ENCODE measurements at places on chromosomes 1 and 21.

DNA sequence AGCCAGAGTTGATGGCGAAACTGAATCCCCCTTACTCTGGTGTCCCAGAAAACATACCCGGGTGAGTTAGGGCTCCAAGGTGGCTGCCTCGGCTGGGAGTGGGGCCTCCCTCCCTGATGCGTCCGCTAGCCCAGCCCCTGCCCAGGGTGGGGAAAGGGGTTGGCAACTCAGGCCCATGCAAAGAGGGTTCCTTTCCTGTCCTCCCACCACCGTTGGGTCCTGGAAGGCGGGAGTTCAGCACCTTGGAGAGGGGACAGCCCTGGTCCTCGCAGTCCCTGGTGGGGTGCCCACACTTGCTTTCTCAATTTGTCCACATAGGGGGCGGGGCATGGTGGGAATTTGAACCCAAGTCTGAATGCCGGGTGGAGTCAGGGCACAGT lies 6.1 kb downstream of the SRM start:
- no peak for DNase-seq

GRCh38 chr1:104029456-104029970 lies 279.8 kb downstream of the AMY1C start:
- DNase-seq, result no peak

DNA sequence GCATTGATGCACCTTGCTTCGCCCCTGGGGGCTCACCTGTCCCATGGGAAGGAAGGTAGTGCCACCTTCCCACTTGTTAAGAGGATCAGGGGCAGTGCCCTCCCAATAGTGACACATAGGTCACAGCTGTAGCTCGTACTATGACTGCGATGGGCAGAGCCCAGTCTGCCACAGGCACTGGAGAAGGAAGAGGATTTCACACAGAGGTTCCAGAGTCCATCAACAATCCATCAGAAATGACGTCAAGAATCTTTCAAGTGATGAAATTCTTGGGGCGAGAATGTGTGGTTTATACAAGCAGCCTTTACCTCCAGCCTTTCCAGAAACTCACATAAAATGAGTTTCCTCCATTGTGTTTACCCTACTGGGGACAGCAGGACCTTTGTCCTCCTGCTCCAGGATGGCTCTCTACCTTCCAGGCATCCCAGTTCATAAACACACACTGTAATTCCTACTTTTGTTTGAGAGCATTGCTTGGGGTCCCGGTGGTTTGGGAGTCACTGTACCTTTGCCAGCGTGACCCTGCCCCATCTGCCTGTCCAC lies 260.6 kb upstream of the VAMP3 start:
- no peak for DNase-seq

DNA sequence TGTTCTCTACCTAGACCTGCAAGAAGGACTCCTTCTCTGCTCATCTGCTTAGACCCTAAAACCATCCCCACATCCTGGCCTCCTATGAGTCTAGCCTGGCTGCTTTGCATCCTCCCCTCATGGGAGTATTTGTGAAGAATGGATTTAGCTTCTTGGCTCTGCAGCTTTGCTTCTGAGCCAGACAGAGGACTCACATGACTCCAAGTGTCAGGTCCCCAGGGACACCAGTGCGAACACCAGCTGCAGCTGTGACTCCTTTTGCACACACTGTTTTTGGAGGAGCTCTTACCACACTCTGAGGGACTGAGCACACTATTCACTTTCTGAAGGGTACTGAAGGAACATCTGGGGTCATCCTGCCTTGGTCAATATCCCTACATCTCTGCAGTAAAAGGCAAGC lies 131.8 kb upstream of the SGIP1 start:
- DNase-seq, result no peak

- DNase-seq, result no peak
Measured at GRCh38 chr1:8189931-8190483, 127.9 kb upstream of the SLC45A1 start.

GRCh38 chr21:42317826-42318746 lies 2.9 kb upstream of the TFF3 start:
- DNase-seq, result no peak

- DNase-seq, result no peak
Measured at GRCh38 chr1:15684468-15685291, 560 bp downstream of the PLEKHM2 start.

GRCh38 chr1:109216662-109217061 lies 2.9 kb downstream of the SARS1 start:
- no peak for DNase-seq

DNA sequence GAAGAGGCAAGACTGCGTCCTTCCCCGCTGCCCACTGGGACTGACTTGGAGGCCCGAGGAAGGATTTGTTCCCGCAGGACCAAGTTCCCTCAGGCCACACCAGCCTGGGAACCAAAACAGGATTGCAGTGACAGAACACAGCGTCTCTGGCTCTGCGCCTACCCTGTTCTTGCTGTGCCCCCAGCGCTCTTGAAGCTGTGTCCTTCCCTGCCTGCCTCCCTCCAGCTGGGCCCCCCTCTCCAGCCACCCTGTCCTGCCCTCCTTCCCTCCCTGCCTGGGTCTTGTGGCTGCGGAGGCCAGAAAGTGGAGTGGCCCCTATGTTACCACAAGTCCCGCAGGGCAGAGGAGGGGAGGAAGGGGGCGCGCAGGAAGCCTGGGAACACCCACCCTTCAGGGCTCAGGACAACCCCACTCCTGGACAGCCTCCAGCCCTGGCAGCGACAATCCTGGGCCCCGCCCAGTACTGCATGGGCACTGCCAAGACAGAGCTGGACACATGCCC lies 164.9 kb downstream of the DYRK1A start:
- no peak for DNase-seq

GRCh38 chr1:11839727-11840705 lies 7.6 kb downstream of the NPPA start:
- no peak for DNase-seq
